ENCODE measurements at places on chromosomes 7 and 10. TPM values are rescaled to one million over a fixed set of nuclear protein-coding genes. Genes with fewer than 3 reads are reported as not detected.

DNA sequence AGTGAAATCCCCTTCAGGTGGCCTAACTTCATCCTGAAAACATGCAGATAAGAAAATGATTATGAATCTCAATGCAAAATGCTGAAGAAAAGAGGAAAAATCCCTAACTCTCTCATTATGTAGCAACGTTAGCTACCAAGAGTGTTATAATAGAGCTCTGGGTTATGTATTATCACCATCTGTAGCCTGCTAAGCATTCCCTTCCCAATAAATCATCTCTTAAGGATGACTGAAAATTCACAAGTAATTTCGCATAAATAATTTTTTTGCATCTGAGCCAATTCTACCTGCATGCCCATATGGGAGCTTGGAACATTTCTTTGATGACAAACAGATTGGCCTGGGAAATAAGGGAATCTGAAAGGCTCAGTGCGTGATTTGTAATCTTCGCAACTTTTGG, 216.1 kb downstream of the HTR7 start:
- H3K36me3 ChIP-seq = no peaks in the 10 kb centered on the region
- H3K4me3 ChIP-seq = no peak overlapping the region
- H3K27ac ChIP-seq = no peak overlapping the region
- no peaks in the 10 kb centered on the region for H3K27me3 ChIP-seq

- no peaks in the 10 kb centered on the region for H3K4me1 ChIP-seq
- no peak for DNase-seq
- H3K27me3 ChIP-seq = no peaks in the 10 kb centered on the region
- H3K27ac ChIP-seq = no peak overlapping the region
Observed at GRCh38 chr7:18849130-18849529, 268.3 kb downstream of the TWIST1 start.

- no peak overlapping the region for H3K4me3 ChIP-seq
- peaks cover 14% of the 10 kb centered on the region for H3K4me1 ChIP-seq
- peaks cover 14% of the 10 kb centered on the region for H3K27me3 ChIP-seq
Observed at GRCh38 chr7:45092100-45092930, 3.5 kb upstream of the NACAD start.

DNA sequence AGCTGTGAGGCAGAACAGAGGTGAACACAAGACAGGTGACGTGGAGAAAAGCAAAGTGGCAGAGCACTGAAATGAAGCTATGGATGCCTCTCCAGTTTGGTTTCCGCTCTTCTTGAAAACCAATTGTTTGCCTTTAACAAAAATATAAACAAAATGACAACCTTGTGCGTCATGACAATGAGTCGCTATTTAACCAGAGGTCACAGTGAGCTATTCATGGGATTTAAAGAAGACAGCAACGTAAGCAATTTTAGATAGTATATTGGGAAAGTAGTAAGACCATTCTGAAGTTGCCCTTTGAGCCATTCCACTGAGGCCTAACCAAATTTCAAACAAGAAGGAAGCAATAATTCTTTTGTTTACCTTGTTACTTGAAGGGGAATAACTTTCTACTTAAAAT, 15.2 kb upstream of the LRRTM3 start:
- no peak overlapping the region for H3K4me3 ChIP-seq
- H3K27me3 ChIP-seq = no peaks in the 10 kb centered on the region

NPM3 gene
- 13.0 TPM for polyA plus RNA-seq

GRCh38 chr7:75715864-75716263, 22.9 kb downstream of the HIP1 start:
- no peak overlapping the region for H3K4me3 ChIP-seq
- H3K36me3 ChIP-seq = no peaks in the 10 kb centered on the region
- no peaks in the 10 kb centered on the region for H3K27me3 ChIP-seq
- H3K4me1 ChIP-seq = peaks cover 17% of the 10 kb centered on the region
- DNase-seq = no peak

GRCh38 chr7:11450281-11450680, 381.7 kb downstream of the THSD7A start:
- H3K4me1 ChIP-seq = no peaks in the 10 kb centered on the region
- no peaks in the 10 kb centered on the region for H3K36me3 ChIP-seq

GRCh38 chr10:29353887-29354561, 65.2 kb downstream of the LYZL1 start:
- H3K27me3 ChIP-seq = no peaks in the 10 kb centered on the region
- no peaks in the 10 kb centered on the region for H3K36me3 ChIP-seq
- no peaks in the 10 kb centered on the region for H3K4me1 ChIP-seq

ZNF487 gene
- polyA plus RNA-seq = 14.8 TPM

SPACDR gene
- polyA plus RNA-seq = 2.9 TPM

GPC2 gene
- 7.7 TPM for polyA plus RNA-seq

SMO gene
- 1.4 TPM for polyA plus RNA-seq

SPDYE5 gene
- polyA plus RNA-seq = 0.27 TPM

UFSP1 gene
- 3.6 TPM for polyA plus RNA-seq

RASSF4 gene
- 1.9 TPM for polyA plus RNA-seq

- no peaks in the 10 kb centered on the region for H3K4me1 ChIP-seq
- H3K36me3 ChIP-seq = no peaks in the 10 kb centered on the region
- no peak overlapping the region for H3K4me3 ChIP-seq
- H3K27ac ChIP-seq = no peak overlapping the region
Observed at GRCh38 chr7:34772296-34772938, 114.4 kb downstream of the NPSR1 start.

GRCh38 chr10:89175816-89176215, 31.3 kb downstream of the CH25H start:
- H3K4me1 ChIP-seq = no peaks in the 10 kb centered on the region
- no peak overlapping the region for H3K27ac ChIP-seq

FAM24B gene
- 23.4 TPM for polyA plus RNA-seq

DNA sequence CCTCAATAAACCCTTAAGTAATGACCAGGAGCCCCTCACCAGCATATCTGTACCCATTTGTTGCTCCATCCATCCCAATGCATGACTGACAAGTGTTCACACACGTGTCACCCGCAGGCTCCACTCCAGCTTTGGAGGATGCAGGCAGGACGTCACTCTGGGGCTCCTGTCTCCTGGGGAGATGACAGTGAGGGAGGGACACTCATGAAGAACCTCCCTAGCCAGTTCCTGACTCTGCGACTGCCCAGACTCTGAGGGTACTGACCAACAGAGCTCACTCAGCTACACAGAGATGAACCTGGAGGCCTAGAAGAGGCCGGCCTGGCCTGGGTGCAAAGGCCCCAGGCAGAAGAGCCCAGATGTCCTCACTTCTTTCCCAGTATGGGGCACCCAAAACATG, 135.1 kb upstream of the RET start:
- H3K36me3 ChIP-seq = no peaks in the 10 kb centered on the region
- no peaks in the 10 kb centered on the region for H3K27me3 ChIP-seq
- H3K27ac ChIP-seq = no peak overlapping the region

SPDYE2B gene
- polyA plus RNA-seq = not detected

DNA sequence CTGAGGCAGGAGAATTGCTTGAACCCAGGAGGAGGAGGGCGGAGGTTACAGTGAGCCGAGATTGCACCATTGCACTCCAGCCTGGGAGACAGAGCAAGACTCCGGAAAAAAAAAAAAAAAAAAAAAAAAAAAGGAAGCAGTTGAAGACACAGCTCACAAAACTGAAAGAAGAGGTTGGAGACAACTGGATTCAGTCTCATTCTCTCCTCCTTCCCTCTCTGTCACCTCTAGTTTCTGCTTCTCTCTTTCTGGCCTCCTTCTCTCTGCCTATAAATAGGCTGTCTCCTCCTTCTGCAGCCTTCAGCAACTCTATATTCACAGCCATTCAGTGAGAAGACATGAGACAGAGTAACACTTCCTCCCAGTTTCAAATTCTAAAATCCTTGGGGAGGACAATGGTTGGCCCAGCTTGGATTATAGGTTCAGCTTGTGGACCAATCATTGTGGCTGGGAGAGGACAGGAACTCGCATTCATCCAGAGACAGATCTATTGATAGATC, 125.6 kb upstream of the HABP2 start:
- H3K4me1 ChIP-seq = no peaks in the 10 kb centered on the region
- H3K4me3 ChIP-seq = no peak overlapping the region
- no peaks in the 10 kb centered on the region for H3K27me3 ChIP-seq
- H3K36me3 ChIP-seq = no peaks in the 10 kb centered on the region
- no peak overlapping the region for H3K27ac ChIP-seq

DNA sequence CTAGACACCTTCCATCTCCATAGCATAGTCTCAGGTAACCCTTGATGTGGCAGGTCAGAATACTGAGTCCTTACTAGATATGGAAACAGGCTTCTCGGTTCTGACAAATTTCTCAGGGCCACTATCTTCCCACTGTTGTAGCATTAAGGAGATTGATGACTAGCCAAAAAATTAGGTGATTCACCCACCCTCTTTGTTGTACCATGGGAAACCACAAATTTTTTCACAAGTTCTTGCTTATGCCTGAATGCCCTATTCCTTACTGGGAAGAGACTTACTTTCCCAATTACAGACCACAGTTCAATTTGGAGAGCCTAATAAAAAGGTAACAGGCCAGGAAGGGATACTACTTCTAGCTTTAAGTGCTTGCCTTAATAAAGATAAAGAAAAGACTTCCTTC, 948.8 kb downstream of the GRM8 start:
- H3K4me3 ChIP-seq = no peak overlapping the region
- H3K27ac ChIP-seq = no peak overlapping the region
- no peaks in the 10 kb centered on the region for H3K27me3 ChIP-seq
- no peak for DNase-seq
- no peaks in the 10 kb centered on the region for H3K4me1 ChIP-seq
- H3K36me3 ChIP-seq = no peaks in the 10 kb centered on the region

- no peak overlapping the region for H3K4me3 ChIP-seq
- no peak for DNase-seq
- peaks cover 5% of the 10 kb centered on the region for H3K4me1 ChIP-seq
- no peaks in the 10 kb centered on the region for H3K36me3 ChIP-seq
- H3K27me3 ChIP-seq = no peaks in the 10 kb centered on the region
Observed at GRCh38 chr7:28858895-28859294, 99.2 kb downstream of the TRIL start.

DNA sequence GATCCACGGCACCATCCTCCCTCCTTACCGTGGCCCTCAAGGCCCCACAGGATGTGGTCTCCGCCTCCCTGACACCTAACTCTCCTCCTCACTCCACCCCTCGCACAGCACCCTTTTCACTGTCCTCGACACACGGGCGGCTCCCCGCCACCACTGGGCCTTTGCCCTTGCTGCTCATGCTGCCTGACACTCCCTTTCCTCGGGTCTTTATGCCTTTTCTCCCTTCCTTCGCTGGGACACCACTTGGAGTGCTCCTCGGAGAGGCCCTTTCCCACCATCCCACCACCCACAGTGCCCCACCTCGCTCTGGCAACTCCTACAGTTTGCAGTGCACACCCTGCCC, 7.9 kb upstream of the INMT start:
- H3K4me1 ChIP-seq = no peaks in the 10 kb centered on the region
- no peaks in the 10 kb centered on the region for H3K36me3 ChIP-seq
- H3K27me3 ChIP-seq = no peaks in the 10 kb centered on the region
- no peak for DNase-seq
- H3K4me3 ChIP-seq = no peak overlapping the region

DNA sequence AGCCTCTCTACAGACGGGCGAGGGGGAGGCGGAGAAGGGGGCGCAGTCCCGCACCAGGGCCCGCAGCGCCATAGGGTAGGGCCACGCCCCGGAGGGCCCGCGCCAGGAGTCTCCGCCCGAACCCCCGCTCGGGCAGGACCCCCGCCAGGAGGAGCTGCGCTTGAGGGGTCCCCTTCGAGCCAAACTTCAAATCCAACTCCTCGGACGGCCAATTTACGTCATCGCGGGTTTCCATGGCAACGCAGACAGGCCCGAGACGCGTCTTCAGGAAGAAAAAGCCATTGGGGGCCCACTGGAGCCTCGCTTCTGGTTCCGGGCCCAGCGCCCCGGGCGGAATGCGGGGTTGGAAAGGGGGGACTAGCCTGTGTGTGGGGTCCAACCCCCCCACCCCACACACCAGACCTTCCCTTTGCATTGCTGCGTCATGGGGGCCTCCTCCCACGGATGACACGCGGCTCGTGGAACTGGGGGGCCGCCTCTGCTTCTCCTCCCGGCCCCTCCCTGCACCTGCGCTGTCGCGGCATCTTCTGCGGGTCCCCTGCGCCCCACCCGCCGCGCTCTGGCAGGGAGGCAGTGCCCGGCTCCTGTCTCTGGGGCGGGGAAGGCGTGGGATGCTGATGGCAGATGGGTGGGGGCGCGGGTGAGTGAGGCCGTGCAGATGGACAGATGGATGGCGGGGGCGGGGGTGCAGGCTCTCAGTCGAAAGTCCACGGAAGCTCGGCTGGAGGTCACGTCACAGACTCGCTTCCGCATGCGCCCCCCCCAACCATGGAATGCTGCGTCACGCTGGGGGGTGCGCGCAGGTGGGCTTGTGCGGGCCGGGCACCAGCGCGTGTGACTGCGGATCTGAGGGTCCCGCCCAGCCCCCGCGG, 1.2 kb downstream of the CALY start:
- no peaks in the 10 kb centered on the region for H3K36me3 ChIP-seq
- no peak overlapping the region for H3K4me3 ChIP-seq
- peaks cover 46% of the 10 kb centered on the region for H3K27me3 ChIP-seq
- peak; percentile 91 for DNase-seq
- peaks cover 35% of the 10 kb centered on the region for H3K4me1 ChIP-seq

DNA sequence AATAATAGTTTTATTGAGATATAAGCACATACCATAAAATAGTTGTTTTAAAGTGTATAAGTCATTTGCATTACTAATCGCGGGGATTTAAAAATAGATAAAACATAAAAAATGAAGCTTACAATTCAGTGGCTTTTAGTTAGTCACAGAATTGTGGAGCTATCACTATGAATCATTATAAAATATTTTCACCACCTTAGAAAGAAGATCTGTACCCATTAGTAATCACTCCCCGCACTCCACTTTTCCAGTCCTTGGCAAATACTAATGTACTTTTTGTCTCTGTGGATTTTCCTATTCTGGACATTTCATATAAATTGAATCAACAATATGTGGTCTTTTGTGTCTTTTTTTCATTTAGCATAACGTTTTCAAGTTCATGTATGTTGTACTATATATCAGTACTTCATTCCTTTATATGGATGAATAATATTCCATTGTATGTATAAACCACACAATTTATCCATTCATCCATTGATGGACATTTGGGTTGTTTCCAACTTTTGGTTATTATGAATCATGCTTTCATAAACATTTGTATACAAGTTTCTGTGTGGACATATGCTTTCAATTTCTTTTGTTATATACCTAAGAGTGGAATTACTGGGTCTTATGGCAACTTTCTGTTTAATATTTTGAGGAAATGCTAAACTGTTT, 162.5 kb downstream of the MAGI2 start:
- H3K36me3 ChIP-seq = no peaks in the 10 kb centered on the region
- H3K4me3 ChIP-seq = no peak overlapping the region
- no peaks in the 10 kb centered on the region for H3K27me3 ChIP-seq
- DNase-seq = no peak

DNA sequence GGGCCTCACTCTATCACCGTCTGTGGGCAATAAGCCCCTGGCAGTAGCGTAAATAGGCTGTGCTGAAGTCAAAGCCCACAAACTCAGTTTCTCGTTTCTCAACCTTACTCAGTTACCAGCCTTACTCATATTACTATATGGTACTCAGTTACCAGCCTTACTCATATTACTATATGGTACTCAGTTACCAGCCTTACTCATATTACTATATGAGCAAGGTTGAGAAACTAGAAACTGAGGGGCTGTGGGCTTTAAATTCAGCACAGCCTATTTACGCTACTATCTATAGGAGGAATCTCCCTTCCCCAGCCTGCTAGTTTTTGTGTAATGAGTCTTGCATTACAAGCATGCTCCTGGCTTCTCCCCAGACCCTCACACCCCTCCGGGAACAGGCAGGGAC, 35.4 kb downstream of the CCDC3 start:
- H3K36me3 ChIP-seq = no peaks in the 10 kb centered on the region
- DNase-seq = no peak
- no peaks in the 10 kb centered on the region for H3K4me1 ChIP-seq
- no peak overlapping the region for H3K4me3 ChIP-seq
- H3K27ac ChIP-seq = no peak overlapping the region
- H3K27me3 ChIP-seq = no peaks in the 10 kb centered on the region

GRCh38 chr7:45715471-45716352, 141.5 kb downstream of the ADCY1 start:
- H3K4me1 ChIP-seq = no peaks in the 10 kb centered on the region
- H3K36me3 ChIP-seq = no peaks in the 10 kb centered on the region
- H3K27me3 ChIP-seq = no peaks in the 10 kb centered on the region
- no peak overlapping the region for H3K27ac ChIP-seq
